ENCODE measurements at places on chromosomes 7 and 10.

GRCh38 chr7:7159063-7159658 lies 23.2 kb upstream of the C1GALT1 start:
- no peak for DNase-seq

GRCh38 chr7:24734306-24734705 lies 23.0 kb downstream of the GSDME start:
- no peak for DNase-seq

- DNase-seq = no peak
Observed at GRCh38 chr10:103884681-103885139, 29.3 kb upstream of the SH3PXD2A start.

- DNase-seq = no peak
Observed at GRCh38 chr10:22103701-22104470, 100.4 kb upstream of the DNAJC1 start.

DNA sequence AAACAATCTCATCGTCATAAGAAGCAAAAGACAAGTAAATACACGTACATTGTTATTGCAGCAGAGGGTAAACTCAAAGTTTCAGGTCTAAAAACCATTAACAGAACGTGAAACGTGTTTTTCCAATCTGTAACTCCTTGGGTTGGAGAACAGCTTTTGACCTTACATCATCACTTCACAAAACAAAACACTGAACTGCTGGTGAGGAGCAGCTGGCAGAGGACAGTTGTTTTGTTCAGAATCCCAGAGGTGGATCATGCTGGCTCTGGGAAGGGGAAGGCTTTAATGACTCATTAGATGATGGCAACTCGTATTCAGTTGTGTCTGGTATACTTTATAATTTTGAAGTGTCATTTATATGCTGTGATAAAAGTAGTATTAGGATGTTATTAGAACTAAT lies 923.0 kb upstream of the CELF2 start:
- DNase-seq = peak; percentile 31

GRCh38 chr10:100831742-100832141 lies 81.0 kb upstream of the SLF2 start:
- no peak for DNase-seq

DNA sequence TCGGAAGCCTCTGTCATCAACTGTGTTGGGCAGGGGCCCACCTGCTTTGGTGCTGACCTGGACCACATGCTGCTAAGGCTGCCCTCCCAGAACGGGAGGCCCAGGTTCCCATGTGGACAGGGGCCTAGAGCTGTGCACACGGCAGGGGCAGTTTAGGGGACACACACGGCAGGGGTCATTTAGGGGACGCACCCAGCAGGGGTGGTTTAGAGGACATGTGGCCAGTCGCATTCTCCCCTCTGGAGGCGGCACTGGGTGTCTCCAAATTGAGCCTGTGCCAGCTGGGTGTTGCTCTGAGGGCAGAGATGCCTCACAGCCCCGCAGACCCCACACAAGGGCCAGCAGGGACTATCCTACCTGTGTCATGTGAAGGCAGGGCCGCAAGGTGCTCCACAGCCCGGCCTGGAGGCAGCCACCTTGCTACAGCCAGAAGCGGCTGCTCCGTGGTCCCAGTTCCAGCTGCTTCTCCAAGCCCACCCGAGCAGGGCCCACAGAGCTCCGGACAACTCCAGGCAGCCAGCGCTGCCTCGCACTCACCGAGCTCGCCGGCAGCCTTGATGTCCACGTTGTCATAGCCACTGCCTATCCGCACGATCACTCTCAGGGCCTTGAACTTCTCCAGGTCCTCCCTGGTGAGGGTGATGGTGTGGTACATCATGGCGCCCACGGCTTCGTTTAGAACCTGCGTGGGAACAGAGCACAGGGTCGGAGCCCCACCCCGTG lies 60.7 kb downstream of the ZRANB1 start:
- DNase-seq = no peak

DNA sequence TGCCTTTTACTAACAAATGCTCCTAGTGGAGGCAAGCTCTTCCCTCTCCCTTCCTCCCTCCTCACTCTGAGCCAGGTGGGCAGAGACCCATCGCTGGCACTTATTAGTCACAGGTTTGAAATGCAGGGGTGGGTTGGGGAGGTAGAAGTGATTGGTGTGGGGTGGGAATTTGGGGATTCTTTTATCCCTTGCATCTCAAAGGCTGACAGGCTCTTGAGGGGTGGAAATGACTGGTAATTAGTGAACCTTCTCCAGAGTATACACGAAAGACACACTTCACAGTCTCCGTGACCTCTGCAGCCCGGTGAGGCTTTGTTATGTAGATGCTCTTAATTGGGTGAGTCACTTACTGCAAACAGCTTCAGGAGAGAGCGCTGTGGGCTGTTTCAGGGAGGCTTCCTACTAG lies 13.9 kb upstream of the LRMDA start:
- DNase-seq = no peak

DNA sequence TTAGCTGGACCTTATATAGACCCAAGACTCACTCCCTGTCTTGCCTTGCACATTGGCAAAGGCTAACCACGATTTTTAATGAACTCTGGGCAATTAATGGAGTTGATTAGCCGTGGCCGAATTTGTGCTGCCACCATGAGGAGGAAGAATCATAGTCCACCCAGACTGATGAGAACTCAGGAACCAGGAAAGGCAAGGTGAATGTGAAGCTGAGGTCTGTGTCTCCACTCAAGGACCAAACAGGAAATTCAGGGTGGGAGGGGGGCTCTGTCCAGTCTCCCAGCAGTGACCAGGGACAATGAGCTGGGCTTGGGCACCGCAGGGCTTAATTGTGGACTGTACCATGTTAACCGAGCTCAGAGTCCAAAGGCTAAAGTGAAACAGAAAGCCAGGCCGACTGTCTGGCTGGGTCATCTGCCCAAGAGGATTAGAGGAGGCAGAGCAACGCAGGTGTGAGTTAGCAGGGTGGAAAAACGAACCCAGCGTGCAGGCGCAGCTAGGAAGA lies 127.0 kb upstream of the JCAD start:
- DNase-seq = no peak

GRCh38 chr10:70576803-70577517 lies 25.6 kb downstream of the PRF1 start:
- DNase-seq = no peak

GRCh38 chr10:126256864-126257263 lies 131.4 kb downstream of the ADAM12 start:
- no peak for DNase-seq

GRCh38 chr10:14670551-14671240 lies 104.0 kb downstream of the FAM107B start:
- DNase-seq = peak; percentile 47

GRCh38 chr10:32005050-32005449 lies 51.2 kb downstream of the KIF5B start:
- peak; percentile 18 for DNase-seq

GRCh38 chr7:36390199-36391090 lies 783 bp downstream of the ANLN start:
- peak; percentile 55 for DNase-seq

GRCh38 chr10:59102394-59102793 lies 74.0 kb upstream of the PHYHIPL start:
- no peak for DNase-seq

- DNase-seq = no peak
Observed at GRCh38 chr7:150410680-150411346, 31.7 kb downstream of the ZNF775 start.

DNA sequence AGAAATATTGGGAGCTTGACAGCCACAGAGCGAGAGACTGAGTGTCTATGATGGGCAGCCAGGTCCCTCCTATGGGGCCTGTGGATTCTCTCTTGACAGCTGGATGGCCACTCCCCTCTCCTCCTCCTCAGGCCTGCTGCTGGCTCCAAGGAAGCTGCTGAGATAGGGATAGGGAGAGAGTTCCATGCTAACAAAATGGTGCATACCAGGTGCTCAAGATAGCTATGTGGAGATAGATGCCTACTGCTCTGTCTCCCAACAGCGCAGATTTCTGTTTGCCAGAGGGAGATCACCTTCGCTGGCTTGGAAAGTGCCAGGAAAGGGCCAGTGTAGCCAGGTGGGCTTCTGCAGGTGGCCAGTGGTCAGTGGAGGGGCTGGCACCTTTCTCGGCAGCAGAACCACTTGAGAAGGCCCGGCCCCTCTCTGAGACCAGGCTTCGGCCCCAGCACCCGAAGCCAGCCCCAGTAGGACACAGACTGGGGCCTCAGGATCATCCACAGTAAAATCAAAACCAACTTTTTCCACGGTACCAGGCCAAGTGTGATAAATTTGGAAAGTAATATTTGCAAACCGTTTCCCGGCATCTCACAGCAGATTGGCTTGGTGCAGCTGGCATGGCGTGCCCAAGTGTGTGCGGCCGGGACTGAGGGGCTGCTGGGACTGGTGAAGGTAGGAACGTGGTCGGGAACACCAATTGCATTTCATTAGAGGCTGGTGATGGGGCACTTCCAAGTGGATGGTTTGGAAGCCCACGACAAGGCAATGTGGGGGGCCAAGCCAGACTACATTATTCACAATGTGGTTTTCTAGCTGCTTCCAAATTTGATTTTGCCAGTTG lies 139.6 kb downstream of the PTPN20 start:
- DNase-seq = no peak

GRCh38 chr7:71096351-71096750 lies 35.6 kb upstream of the GALNT17 start:
- no peak for DNase-seq

- DNase-seq = no peak
Observed at GRCh38 chr7:73871163-73872011, 10.4 kb downstream of the TMEM270 start.

DNA sequence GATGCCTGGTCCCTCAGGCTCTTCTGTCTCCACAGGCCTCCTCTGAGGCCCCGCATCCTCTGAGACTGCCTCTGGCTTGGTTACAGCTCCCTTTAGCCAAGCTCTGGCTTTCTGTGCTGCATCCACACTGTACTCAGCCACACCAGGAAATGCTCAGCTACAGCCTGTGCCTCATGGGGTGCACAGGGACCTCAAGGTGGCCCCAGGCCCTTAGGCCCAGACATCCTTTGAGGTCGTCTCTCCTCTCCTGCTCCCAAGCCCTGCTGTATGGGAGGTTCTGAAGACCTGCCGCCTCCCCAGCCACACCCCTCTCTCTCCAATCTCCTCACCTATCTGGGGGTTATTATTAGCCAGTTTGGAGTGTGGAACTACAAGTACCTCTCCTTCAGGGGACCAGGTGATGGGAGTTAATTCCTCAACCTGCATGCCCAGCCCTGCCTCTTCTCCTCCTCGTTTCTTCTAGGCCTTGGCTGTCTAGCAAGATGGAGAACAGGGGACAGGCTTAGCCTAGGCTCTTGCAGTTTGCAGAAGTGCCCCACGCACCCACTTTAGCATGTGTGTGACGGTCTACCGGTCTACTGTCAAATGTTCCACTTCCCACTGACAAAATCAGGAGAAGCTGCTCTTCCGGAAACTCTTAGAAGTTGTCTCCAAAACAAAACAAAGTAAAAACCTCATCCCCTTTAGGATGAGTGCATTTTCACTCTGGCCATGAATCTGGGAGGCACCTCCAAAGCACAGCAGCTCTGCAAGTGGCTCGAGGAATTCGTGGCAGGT lies 64.0 kb upstream of the WAC start:
- no peak for DNase-seq

DNA sequence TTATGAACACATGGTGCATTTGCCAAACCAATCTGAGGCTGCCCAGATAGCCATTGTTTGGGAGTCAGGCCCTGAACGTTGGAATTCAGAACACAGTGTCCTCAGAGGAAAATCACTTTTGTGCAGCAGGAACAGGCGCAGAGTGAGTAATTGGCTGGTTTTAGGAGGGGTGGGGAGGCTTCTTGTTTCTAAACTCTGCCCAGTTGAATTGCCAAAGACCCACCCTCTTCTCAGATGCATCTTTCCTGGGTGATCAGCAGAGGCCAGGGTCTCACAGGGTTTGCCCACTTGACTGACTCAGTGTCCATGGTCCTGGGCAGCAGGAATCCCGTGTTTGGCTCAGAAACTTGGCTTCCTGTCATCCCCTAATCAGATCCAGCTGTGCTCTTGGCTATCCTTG lies 24.3 kb downstream of the PRLHR start:
- no peak for DNase-seq

DNA sequence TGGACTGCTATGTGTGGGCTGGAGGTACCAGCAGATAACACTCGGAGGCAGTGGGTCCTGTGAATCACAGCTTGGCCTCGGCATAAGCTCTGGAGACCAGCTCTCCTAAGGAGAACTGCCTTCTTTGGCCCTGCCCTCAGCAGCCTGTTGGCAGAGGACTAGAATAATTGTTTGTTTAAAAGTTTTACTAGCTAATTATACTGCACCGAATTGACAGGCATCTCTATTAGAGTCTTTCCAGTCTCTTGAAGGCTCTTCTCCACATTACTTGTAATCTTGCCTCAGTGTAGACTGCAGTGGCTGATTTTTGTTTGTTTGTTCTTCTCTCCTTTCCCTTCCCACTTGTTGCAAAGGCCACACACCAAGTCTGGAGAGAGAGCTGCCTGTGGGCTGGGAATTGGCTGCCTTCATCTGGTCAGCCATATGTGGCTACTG lies 183.2 kb downstream of the AUTS2 start:
- no peak for DNase-seq

GRCh38 chr10:81873932-81874816 lies 820 bp upstream of the NRG3 start:
- no peak for DNase-seq

GRCh38 chr10:130807096-130807495 lies 504.4 kb downstream of the TCERG1L start:
- DNase-seq = no peak

- no peak for DNase-seq
Observed at GRCh38 chr7:14841869-14842268, 60.7 kb downstream of the DGKB start.

DNA sequence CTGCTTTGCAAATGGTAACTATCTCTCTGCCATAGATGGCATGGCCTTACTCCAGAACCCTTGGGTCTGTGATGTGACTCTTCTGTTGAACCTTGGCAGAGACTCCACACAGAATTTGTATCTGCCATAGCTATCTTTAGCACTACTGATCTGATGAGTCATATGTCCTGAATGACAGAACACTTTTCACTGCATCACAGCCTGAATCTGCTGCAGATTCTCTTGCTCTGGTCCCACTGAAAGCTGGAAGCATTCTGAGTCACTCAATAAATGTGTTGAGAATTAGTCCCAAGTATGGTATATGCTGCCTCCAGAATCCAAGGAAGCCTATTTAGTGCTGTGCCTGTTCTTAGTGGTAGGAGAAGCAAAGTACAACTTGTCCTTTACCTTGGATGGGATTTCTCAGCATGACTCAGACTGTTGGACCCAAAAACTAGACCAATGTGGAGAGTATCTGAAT lies 39.5 kb upstream of the ANKRD1 start:
- DNase-seq = peak; percentile 49
